ENCODE measurements at places on chromosomes 1 and 21.
A peak's percentile ranks its signal among the peaks of the same experiment; 100 is the strongest.

DNA sequence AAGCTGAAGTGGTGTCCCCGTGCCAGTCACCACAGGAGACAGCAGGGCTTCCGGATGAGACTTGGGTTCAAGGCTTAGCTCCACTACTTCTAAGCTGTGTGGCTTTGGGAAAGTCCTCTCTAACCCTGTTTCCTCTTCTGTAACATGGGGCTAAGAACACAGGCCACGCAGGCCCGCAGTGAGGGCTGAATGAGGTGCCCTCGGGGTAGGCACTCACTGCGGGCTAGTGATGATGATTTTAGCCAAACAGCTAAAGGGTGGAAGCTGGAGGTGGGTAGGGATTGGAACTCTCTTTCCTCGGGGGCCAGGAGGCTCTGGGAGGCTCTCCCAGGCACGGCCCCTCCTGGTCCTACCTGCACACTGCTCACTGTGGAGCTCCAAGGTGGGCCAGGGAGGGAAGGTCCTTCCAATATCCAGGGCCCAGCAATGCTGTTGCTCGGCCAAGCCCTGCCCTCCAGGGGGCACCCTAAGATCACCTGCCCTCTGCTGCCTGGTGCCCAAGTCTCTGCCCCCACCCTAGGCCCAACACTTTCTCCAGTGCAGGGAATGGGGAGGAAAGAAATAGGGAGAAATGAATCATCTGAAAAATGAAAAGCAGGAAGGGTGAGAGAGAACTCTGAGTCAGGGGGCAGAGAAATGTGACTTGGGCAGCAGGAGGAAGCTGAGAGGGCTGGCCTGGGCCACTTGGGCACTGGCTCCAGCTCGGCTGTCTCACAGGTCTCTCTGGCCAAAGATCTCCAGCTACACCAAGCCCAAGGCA, 19.2 kb upstream of the EVA1B start:
- peak; percentile 57 for DNase-seq

DNA sequence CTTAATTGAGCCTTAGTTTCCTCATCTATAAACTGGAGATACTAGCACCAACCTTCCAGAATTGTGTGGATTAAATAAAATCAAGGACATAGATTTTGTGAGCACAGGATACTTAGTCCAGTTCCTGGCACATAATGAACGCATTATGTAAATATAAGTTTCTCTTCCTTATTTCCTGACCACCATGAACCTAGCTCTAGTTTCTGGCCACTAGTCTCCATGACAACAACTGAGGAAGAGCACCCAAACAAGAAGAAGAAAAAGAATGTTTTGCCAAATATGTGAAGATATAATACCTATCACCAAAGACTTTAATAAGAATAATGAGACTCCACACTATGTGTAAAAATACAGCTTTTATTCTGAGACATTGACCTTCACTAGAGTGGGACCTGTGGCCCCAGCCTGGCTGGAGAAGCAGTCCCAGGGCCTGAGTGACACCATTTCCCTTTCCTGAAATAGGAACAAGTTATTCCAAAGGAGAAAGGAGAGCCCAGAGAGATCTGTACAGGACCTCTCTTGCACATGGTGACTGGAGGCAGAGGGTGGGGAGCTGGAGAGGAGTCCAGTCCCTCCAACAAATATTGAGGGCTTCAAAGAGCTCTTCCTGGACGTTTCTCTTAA, 940 bp upstream of the USF1 start:
- no peak for DNase-seq

DNA sequence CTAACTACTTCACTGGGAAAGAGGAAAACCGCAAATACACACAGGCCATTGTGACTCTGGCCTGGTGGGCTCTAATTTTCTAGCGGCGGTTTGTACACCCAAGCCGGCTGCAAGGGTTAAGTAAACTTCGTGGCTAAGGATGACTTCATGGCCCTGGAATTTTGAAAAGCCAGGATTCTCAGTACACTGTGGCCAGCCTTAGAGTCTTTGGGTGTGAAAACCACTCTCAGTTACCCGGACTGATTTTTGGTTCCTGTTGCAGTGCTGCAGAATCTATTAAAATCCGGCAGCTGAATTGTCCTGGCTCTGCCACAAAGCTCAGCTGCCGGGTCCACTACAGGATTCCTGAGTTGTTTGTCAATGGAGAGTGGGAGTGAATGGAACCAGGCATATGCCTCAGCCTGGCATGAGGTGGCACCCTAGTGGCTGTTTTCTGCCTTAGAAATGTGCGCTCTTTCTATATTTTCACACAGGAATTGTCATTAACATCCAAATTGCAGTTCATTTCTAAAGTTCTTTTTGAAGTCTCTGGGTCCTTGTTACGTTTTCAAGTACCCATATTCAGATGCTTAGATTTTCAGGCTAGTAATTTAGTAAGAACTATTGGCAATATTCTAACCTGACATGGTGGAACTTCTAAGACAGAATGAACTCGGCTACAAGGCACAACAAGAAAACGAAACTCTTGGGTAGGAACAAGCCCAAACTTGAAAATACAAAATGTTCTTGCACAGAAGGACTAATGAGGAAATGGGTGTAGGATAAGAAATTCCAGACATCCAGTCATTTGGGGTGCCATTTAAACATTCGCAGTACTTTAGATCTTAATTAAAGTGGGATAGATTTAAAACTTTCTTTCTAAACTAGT, 255.9 kb downstream of the NFIA start:
- DNase-seq = peak; percentile 72

DNA sequence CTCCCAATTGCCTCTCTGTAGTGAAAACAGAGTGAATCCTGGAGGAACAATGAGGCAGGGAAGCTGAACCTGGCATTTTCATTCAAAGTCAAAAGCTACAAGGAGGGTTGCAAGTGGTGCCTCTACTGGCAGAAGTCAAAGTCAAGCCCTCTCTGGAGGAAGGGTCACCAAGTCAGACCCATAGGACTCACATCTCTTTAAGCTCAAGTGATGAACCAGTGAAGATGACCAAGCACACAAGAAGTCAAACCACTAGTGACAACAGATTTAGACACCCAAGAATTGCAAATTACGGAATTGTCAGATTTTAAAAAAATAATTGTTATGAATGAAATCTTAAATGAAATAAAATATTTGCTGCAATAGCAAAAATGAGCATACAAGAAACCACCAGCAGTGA, 81.1 kb upstream of the ATP1B1 start:
- DNase-seq = no peak

DNA sequence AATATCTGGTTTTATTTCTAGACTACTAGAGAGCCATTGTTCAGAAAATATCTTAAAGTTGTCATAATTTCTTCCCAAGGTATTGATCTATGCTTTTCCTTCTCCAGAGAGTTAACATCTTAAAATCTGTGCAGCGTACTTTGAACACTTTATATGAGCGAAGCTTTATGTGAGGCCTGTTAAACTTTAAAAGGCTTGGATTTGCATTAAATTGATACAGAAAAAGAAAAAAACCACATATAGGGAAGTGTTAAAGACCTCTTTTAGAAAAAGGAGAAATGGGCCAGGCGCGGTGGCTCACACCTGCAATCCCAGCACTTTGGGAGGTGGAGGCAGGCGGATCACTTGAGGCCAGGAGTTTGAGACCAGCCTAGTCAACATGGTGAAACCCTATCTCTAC, 59.2 kb upstream of the MORC3 start:
- no peak for DNase-seq

DNA sequence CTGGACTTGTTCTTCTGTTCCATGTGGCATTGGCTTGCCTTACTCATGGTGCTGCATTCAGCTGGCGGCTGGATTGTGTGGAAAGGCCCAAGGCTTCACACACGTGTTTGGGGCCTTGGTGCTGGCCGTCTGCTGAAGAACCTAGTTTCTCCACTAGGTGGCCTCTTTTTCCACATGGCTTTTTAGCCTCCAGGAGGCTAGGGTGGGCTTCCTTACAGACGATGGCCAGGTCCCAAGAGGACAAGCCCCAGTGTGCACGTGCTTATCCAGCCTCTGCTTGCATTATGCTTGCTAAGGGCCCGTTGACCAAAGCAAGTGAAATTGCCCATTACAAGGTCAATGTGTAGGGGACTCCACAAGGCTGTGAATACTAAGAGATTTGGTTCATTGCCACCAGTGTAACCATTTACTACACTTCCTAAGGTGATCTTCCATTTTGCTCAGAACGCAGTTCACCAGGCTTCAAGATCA, 47.5 kb upstream of the FOXO6 start:
- DNase-seq = no peak

DNA sequence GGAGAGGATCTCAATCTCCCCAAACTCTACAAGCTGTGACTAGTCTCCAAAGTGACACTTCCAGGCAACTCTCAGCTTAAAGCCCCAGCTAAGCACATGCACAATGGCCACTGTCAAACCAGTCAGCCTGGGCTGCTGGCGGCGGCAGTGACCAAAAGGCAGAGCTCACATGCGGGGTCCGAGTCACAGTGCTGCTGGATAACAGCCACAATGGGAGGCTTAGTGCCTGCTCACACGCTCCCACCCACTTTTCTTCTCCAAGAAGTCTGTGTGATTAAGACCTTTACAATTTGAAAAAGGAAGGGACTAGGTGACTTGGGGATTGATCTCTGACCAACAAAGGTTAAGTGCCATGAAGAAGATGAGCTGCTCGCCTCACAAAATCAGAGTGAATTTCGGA, 16.8 kb downstream of the RIPK4 start:
- no peak for DNase-seq

- DNase-seq = no peak
These were observed 22.7 kb upstream of the PDXK start for GRCh38 chr21:43696214-43696613.

GRCh38 chr1:110615548-110616130, 9.5 kb upstream of the KCNA2 start:
- peak; percentile 71 for DNase-seq

- no peak for DNase-seq
These were observed 58.7 kb upstream of the ZC3H12A start for GRCh38 chr1:37415611-37416244.

- no peak for DNase-seq
These were observed 6.6 kb downstream of the UBR4 start for GRCh38 chr1:19203440-19203839.

GRCh38 chr1:47514229-47514628, 76.4 kb downstream of the FOXD2 start:
- no peak for DNase-seq

GRCh38 chr1:231814521-231814920, 187.9 kb downstream of the DISC1 start:
- DNase-seq = no peak

GRCh38 chr1:91889717-91890459, 3.9 kb upstream of the TGFBR3 start:
- no peak for DNase-seq

GRCh38 chr1:93559045-93559444, 111.1 kb downstream of the FNBP1L start:
- DNase-seq = no peak

- DNase-seq = peak; percentile 60
These were observed 25.0 kb upstream of the SCCPDH start for GRCh38 chr1:246699095-246699735.

- no peak for DNase-seq
These were observed 999.4 kb downstream of the KCNT2 start for GRCh38 chr1:195608883-195609282.

All from frontal cortex (tissue), 4 donors.